ENCODE measurements at places on chromosomes 7 and 10.

DNA sequence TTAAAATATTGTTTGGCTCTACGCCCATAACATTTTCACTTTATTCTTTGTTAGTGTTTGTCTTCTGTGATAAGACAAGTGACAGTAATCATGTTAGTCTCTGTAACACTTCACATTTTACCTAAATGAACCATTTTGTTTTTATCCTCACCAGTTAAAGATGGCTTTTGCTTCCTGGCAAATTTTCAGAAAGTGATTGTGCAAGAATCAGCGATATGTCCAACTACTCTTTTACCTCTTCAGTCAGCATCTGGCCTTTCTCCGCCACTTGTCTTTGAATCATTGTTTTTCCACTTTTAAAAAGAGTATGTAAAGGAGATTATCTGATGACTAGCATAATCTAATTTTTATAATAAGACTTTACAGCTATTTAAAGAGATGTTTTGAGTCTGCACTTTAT is 3.5 kb downstream of the DGKB start:
- no peak for DNase-seq

GRCh38 chr10:625333-625696 is 64.2 kb downstream of the DIP2C start:
- peak; percentile 82 for DNase-seq

DNA sequence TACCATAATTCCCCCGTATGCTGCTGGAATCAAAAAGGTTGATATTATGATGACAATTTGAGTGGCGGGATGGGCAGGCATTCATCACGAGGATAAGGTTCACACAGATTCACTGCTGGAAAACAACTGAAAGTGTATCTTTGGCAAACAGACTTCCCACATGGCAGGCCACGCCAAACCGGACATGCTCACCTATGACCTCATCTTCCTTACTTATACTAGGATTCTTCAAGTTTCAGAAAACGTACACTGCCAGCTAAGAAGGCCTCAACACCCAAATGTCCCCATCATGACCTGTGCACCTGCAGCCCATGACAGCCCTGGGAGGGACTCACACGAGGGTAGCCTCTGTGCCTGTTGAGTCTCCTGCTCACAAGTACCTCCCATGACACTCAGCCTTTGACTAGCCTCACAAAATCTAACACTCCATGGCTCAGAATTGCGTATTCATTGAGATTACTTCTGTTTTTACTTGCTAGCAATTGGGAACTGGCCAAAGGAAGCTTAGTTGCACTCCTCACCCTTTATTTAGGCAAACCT is 259.0 kb upstream of the GHITM start:
- DNase-seq = no peak

DNA sequence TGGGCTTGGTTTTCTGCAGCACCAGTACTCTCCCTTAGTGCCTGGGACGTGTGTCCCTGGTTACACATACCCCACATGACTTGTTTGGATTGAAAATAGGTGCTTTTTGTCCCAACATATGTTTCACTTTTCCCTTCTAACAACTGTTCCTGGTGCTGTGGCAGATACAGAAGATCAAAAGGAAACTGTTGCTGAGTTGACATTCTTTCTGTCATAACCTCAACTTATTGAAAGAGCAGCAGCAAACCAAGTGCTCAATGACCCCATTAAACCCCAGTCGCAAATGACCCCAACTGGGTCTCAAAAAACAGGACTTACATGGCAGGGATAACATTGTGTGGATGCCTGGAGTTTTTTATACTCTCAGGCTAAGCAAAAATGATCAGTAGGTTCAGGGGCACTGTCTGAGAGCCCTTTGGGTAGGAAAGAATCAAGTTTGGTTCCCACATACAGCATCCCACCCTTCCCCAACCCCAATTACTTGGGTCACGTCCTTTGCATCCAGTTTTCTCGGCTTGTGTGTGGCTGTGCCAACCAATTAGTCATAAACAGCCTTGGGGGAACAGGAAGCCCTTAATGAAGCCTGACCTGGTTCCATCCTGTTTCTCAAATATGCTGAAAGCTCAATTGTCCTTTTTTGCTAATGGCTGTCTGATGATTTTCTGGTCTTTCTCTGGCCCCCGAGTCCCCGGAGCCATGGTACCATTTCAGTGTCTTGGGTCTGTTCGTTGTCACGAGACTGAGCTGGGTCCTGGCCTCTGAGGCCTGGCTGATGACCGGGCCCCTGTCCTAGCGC is 4.9 kb downstream of the HKDC1 start:
- no peak for DNase-seq

DNA sequence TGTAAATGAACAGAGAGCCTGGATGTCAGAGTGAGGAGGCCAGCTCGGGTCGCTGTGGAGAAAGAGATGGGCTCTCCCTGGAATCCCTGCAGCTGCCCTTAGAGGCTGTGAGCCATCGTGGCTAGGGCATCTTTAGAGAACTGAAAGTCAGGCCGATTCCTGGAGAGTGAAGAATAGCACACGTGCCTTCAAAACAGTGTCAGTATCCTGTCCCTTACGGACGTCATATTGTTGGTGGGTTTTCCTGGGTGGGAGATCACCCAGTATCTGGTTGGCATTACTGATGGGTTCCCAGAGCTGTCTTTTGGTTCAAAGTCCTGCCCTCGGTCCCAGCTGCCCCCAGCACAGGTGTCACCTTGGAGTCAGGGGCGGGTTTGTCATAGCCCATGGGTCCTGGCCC is 25.3 kb downstream of the IKZF1 start:
- DNase-seq = no peak

All from right cardiac atrium (tissue), 5 donors.